ENCODE measurements at places on chromosomes 2 and 18.

DNA sequence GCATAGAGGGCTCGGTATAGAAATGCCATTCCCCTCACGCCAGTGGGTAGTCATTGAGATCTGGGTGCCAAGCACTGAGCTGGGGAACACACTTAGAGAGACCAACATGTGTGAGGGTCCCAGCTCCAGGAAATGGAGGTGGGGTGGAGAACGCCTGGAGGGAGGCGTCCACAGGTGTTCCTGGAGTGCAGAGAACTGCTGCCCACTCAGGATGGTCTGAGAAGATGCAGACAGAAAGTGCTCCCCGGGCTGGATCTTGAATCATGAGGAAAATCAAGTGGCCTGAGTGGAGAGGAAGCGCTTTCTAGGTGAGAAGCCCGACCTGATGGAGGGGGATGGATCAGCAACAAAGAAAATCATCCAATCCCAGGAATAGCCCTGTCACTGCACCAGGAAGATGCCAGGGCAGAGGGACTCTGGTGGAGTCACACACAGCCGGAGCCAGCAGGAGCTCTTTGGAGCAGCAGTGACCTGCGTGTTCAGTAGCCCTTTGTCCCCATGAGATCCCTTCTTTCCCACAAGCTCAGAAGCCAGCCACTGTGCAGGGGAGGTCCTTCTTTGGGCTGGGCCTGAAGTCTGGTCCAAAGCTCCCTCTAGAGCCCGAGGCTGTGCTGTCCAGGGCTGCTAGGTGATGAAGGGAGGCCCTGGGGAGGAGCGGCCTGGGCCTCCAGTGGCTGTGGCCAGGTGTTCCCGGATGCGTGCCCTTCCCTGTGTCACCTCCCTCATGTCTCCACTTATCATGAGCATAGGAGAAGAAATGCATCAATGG is 112.3 kb downstream of the RNF144A start:
- DNase-seq, result no peak

DNA sequence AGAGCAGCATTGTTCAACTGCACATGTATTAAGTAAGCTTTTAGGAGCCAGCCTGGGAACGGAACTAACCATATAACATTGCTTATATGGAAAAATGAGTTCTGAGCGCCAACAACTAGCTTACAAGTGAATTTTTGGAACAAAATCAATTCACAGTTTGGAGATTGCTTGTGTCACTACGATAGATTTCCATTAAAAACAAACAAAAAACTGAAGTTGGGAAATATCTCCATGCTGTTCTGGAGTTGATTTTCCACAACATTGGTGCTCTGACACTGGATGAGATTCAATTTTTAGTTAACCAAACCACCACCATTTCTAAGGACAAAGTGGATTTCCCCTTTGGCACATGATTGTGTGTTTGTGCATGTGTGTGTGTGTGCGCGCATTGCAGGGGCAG is 56.9 kb upstream of the ZNF397 start:
- DNase-seq, result no peak

DNA sequence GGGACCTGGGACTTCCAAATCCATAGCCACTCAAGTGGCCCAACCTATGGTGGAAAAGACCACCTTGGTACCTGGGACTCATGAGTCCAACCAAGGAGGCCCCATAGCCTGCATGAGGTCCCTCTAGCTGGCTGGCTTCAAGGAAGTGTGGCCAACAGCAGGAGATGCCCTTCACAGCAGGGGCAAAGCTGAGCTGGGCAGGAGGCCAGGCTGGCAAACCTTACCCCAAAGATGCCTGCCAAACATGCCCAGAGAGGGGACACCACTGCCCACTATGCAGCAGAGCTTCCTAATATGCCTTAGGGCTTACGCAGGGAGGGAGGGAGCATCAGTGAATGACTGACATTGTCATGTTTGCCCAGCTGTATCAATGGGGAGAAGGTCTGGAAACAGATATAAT is 188.0 kb upstream of the GLI2 start:
- no peak for DNase-seq

GRCh38 chr2:72886505-72887031 is 640 bp upstream of the SPR start:
- DNase-seq, result no peak

DNA sequence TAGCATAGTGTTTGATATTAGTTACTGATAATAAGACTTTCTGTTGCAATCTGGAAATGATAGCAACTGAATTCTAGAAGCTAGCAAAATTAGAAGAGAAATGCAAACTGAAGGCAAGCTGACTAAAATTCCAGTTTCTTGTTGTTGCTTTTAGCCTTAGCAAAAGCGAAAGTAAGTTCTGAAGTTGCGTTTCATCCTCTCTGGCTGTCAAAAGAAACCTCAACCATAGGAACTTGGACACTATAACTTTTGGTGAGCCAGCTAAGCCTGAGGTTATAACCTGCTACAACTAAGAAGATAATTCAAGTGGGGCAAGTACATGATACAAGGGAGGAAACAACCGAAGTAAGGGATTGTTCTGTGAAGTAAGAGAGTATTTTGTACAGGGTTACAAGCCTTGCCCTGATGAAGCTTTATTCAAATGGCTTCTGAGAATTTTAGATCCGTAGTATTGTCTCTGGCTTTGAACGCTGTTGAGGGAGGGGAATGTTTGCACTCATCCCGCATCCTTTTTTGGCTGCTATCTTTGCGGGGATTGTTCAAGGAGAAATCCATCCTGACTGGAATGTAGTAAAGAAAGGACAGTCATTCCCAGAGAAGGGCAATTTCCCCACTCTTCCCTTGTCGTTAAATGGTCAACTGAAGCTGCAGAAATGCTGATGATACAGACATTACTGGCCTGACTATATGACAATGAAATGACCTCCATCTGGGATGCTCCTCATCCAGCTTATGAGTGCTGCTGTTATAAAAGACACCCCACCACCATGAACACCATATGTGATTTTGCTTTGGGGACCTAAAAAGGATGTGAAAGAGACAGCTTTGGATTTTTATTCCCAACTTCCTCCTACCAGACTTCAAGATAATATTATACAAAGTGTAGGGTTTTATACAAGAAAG is 7.0 kb upstream of the TMX3 start:
- peak; percentile 27 for DNase-seq

DNA sequence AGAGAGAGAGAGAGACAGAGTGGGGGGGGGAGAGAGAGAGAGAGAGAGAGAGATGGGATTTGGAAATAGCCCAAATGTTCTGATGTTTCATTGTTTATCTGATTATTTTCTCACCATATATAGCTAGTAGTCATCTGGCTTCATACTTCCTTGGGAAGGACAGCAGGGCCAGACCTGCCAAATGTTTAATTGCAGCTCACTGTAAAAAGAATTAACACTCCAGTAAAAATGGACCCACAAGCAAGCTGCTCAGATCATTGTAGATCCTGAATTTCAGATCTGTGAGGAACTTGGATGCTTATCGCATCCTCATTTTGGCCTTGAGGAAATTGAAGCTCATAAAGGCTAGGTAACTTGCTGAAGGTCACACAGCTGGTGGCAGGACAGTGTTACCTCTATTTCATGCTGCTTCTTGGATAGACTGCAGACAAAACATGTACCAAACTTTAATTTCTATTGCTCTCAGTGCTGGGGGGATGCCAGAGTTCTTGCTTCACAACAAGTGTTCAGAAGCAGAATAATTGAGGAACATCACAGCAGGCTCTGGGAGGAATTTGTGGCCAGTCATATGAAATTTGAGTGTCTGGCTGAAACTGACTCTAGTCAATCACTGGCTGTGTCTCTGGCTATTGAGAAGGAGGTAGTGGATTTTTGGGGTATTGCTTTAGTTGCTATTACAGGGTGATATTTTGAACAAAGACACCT is 223.5 kb downstream of the PIK3C3 start:
- DNase-seq, result peak; percentile 3

DNA sequence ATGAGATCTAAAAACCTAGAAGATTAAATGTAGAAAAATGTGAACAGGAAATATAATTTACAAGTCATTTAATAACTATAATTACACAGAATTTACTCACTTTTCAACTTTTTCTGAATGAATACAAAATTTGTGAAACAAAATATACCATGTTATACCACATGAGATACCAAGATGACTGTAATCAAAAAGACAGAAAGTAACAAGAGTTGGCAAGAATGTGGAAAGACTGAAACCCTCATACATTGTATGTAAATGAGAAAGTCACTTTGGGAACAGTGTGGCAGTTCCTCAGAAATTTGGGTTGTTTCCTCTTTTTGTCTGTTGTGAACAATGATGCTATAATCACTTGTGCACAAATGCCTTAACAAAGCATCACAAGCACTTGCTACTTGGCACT is 145.4 kb upstream of the ZNF804A start:
- DNase-seq, result no peak

GRCh38 chr2:174286172-174286571 is 37.8 kb upstream of the OLA1 start:
- no peak for DNase-seq

DNA sequence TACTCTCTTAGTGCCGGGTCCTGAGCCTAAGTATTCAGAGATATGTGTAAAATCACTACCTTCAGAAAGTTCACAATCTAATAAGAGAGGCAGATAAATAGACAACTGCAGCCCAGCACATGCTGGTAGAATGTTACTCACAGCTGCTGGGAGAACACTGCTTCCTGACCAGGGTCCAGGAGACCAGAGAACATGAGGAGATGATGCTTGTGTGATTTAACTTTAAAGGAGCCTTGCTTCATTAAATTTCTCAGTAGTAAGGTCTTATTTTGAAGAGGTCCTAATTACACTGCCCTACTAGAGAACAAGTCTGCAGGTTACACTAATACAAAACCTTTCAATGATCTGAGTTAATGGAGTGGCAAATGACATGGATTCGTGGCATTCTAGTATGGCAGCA is 209.9 kb upstream of the TRIB2 start:
- DNase-seq, result no peak

DNA sequence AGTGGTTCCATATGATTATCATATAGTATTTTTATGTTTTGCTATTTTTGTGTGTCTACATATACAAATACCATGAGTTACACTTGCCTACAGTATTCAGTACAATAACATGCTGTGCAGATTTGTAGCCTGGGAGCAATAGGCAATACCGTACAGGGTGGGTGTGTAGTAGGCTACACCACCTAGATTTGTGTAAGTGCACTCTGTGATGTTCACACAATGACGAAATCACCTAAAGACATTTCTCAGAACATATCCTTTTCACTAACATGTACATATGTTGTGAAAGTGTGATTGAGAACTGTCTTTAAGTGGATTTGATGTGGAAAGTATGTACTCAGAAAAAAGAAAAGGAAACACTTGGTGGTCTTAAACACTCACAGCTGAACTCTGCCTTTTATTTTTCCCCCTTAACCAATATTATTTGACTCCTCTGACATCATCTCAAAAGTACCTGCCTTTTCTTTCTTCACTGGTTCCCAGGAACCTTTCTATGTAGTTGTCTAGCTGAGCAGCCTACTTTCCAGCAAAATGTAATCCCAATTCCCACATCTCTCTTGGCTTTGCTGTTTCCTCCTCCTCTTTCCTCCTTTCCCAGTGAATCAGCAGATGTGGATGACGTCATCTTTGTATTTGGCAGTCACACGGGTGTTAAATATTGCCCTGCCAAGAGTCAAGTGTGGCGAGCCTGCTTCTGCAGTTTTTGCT is 47.7 kb downstream of the OSBPL6 start:
- peak; percentile 95 for DNase-seq

DNA sequence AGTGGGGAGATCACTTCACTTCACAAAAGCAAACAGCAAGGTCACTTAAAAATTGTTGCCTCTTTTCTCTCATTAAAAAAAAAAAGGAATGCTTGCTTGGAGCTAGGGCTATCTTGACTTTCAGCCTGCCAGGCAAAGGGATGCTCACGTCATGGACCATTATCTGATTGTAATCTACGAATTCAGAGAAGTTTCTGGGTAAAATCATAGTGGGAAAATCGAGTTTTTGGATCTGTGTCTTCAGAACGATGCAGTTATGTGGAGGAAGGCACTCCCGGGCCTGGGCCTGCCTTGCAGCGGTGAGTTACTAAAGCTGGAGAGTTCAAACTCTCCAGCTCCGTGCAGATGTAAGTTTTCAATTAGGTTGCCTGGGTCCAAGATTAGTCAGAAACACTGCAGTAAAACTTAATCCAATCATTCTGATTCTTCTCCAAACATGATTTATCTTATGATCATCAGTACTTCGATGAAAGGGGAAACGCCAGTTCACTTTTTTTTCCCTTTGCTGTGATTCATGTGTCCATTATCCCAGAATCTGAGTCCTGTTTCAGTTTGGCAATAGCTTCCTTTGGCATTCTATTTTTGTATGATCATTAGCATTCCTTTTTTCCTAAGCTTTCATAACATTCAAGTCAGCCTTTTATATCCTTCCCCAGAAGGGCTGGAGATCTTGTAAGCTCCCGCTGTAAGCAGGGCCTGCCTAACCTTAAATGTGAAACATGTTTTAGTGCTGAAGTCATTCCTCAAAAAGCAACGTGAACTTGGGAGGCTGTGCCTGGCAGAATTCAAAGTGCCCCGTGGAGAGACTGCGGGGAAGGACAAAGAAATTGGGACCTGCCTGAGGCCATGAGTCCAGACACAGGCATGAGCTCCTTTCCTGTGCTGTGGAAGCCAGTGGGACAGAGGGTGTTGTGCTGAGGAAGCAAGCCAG is 119.3 kb upstream of the TWIST2 start:
- peak; percentile 41 for DNase-seq

DNA sequence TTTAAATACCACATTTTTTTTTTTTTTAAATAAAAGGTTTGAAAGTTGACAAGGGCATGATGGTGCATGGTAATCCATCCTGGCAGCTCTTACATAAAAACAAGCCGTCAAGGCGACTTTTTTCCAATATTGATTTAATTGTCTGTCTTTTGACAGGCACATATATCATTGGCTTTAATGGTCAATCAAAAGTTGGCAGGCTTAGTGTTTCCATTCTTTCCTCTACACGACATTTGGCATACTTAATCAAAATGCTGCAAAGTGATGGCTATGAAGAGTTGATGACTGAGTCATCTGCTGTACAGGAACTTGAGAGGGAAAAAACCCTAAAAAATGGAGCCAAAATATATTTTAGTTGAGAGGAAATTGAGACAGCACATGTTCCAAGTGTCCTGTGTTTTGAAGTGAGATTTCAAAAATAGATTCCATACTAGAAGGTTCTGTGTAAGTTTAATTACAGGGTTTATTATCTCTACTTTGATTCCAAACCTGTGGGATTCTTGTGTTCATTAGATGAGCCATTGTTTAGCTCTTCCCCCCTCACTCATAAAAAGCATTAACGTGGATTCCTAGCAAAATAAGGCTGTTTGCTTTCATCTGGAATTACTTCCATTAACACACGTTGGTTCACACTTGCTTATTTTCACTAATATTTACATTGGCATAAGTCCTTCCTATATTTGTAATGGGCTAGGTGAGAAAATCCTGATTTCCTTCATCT is 3.2 kb downstream of the TSHZ1 start:
- peak; percentile 70 for DNase-seq

DNA sequence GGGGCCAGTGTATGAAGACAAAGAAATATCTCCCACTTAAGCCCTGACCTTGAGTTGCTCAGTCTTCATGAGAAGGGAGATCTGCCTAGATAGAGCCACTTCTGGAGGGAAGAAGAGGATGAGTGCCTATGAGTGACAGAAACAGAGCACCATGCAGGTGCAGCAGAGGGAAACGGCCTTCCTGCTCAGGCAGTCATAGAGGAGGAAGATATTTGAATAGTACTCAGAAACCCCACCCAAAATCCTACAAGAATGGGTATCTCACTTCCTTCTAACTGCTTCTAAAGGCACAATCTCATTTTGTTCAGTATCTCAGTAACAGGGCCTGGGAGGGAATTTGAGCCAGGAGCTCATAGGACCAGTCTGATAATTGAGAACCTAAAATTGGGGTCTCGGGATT is 339.3 kb downstream of the ALK start:
- no peak for DNase-seq
